Dermis blood vessel endothelial cell (primary cell): ENCODE measurements at places on chromosomes 3 and 15. TPM values are rescaled to one million over a fixed set of nuclear protein-coding genes. Genes with fewer than 3 reads are reported as not detected.

SMARCC1 gene
- total RNA-seq, result 35.6 and 41.3 TPM in 2 replicates

SLC9C1 gene
- total RNA-seq, result 0.14 and 0.85 TPM in 2 replicates

NEK10 gene
- total RNA-seq, result 2.0 and 2.6 TPM in 2 replicates

RTP1 gene
- total RNA-seq, result not detected in 2 replicates

NR1I2 gene
- total RNA-seq, result under 0.01 TPM in 1 of 2 replicates, not detected in the other

MGLL gene
- 35.7 and 73.0 TPM in 2 replicates for total RNA-seq

GP9 gene
- total RNA-seq, result not detected in 2 replicates

IFT80 gene
- 28.6 and 31.4 TPM in 2 replicates for total RNA-seq

RGMA gene
- 0.34 and 0.47 TPM in 2 replicates for total RNA-seq

PEX5L gene
- total RNA-seq, result not detected in 2 replicates

DNA sequence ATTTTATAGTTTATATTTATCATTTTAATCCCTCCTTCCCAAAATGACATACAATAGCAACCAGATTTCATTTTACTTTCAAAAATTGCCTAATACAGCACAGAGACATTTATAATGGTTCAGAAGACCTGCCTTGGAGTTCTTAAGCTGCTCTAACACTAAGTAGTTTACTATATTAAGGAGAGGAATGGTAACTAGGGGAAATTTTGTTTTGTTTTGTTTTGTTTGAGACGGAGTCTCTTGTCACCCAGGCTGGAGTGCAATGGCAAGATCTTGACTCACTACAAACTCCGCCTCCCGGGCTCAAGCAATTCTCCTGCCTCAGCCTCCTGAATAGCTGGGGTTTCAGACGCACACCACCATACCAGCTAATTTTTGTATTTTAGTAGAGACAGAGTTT, 22.8 kb upstream of the CCDC50 start:
- DNase-seq, result no peak

GRCh38 chr15:63434576-63435186, 53.0 kb upstream of the CA12 start:
- DNase-seq, result no peak

GRCh38 chr15:41987246-41987924, 15.0 kb upstream of the EHD4 start:
- no peak for DNase-seq

- peak; percentile 98 for DNase-seq
These were observed 54.5 kb upstream of the ABHD10 start for GRCh38 chr3:111924283-111924682.

DNA sequence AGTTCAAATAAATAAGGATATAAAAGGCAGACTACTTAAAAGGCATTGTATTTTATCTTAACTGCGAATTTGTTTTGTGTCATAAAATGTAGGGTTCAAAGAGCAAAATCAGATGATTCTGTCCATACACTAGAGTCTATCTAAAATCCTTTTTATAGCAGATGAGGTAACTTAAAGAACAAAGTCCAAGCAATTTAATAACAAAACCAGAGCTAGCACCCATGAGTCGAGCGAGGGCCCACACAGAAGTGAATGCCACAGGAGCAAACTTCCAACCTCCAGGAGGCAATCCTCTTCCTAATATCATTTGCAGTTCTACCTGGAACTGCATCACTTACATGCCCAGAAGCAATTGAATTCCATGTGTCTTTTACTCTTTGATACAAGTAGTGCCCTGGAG, 35.4 kb upstream of the KBTBD8 start:
- DNase-seq, result no peak

DNA sequence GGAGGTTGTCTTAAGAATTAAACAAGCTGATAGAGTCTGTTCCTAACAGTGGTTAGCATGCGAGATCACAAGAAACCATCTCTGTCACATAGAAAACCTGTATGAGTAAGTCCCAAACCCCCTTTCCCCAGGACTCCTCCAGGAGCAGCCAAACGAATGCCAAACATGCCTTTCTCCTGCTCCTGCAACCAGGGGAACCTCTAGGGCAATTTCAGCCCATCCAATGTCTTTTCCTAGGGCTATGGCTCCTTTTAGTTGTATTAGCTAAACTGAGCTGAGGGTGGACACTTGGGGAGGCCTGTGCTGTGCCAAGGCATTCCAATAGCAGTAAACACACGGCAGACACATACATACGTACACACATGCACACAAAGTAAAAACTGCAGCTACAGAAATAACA, 36.5 kb upstream of the TIMP4 start:
- DNase-seq, result no peak

GRCh38 chr3:148631124-148631903, 66.4 kb upstream of the AGTR1 start:
- DNase-seq, result peak; percentile 10

DNA sequence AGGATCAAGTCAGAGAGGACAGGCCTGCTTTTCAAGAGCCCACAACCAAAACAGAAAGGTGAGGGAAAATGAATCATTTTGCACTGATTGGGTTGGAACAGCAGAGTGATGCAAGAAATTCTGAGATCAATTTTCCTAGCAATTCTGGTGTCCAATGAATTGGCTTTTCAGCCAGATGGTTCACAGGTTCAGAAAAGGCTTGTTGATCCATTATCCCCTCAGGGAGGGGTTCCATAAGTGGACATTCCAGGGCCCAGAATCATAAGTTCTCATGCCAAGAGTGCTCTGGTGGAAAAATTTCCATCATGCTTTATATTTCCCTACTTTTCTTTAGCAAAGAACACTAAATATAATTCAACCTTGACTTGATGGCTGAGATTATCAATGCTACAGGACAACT, 16.2 kb downstream of the RBP2 start:
- no peak for DNase-seq

DNA sequence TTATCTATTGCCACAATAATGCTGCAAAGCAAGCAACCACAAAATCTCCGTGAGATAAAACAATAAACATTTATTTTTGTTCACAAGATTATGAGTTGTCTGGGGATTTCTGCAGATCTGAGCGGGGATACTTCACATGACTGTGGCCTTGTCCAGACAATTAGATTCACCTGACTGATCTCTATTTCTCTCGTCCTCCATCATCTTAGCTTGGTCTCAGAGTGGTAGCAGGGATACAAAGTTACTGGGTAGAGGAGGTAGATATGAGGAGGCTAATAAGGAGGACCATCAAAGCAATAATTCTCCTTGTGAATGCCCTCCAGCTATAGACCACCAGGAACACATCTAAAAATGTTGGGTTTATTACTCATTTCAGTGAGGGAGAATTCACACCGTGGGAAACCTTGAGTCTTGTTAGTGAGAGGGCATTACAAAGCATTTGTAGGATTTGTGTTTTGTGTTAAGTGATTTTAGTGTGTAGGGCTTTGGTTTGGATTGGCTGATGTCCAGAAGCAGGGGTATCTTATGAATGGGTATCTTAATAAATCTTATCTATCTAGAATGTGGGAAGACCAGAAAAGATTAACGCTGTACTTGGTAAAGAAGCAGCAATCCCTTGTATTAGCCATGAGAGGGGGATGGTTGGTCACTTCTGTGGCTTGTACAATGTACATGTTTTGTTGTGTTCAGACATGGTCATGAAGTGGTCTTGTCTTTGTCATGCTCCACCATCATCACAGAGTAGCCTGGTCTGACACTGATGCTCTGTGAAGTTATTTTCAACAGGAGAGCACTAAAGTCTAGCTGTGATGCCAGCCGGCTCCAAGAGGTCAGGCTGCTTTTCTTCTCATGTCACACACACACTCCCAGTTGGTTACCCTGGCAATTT, 287.6 kb upstream of the STT3B start:
- DNase-seq, result no peak

DNA sequence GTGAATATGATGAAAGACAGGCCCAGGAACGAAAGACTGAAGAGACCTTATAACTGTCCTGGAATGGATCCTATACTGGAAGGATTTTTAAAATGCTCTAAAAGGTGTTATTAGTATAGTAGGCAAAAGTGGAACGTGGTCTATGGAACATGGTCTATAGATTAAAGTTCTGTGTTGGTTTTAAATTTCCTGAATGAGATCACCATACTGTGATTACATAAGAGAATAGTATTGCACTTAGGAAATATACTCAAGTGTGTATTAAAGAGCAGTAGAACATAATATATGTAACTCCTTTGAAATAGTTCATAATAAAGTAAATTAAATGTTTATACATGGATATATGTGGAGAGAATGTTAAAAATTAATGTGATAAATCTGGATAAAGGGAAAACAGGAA, 68.2 kb downstream of the SPRED1 start:
- DNase-seq, result no peak

GRCh38 chr3:10344147-10344943, 23.4 kb upstream of the SEC13 start:
- DNase-seq, result peak; percentile 77

GRCh38 chr3:133570139-133570936, 3.1 kb upstream of the CDV3 start:
- DNase-seq, result peak; percentile 92

- no peak for DNase-seq
These were observed 357.2 kb downstream of the CLSTN2 start for GRCh38 chr3:140292170-140292569.

DNA sequence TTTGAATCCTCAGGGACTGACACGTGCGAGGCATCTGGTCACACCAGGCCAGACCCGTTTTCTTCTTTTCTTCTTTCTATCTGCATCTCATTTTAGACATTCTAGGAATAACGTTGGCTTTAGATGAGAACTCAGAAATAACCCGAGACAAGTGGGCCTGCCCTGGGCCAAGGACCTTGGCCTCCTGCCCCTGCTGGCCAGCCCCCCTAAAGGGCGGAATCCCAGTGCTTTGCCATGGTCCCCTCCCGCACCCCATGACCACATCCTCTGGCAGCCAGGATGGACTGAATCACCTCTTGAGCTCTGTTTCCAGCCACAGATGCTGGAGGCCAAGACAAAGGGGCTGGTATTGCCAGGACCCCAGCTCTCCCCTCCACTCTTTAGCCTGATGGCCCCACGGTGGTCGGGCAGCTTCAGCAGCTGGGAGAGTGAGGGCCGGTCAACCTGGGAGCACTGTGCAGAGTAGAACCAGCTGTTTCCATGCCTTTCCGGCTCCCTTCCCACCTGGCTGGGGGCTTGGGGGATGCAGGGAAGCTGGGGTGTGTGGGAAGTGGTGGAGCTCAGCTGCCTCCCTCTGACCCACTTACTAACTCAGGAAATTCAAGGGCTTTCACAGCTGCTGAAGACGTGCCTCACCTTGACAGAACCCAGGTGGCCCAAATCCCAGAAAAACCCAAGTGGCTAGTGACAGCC, 190.9 kb downstream of the FAM43A start:
- no peak for DNase-seq

DNA sequence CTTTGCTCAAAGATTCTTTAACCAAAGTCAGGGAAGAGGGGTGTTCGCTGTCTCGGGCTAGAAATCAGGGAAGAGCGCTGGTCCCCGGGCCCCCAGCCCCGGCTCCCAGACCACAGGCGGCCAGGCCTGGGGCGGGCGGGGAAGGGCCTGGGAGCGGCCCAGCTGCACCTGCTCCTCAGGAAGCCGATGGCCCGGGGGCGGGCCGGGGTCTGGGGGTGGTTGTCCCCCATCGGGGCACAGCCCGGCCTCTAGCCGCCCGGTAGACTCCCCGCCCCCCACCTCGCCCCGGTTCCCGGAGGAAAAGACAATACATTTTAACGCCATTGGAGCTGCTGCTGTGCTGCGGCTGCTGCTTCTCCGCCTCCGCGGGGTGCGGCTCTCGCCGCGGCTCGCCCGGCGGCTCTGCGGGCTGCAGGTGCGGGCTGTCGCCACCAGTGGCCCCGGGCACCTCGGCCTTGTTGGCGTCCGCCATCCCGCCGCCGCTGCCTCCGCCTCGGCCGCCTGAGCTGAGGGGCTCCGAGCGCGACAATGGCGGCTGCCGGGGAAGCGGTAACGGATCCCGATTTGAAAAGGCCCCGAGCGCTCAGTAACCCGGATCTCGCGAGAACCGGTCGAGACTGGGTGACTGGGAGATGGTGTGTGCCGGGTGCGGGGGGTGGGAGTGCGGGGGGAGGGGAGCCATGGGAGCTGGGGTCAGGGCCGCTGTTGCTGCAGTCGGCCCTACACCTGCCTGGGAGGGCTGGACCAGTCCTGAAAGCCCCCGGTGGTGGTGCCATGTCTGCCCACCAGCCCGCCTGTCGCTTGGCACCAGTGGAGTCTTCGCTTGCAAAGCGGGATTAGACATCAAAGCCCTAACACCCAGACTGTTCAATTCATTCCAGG, at the start of gene MYEF2:
Gene MYEF2, minus strand, starts transcription at position 530 of the 882 bp plus-strand sequence. Its CDS starts 58 bp downstream, at position 472.
- peak; percentile 90 for DNase-seq

- no peak for DNase-seq
These were observed 301.2 kb downstream of the OXSM start for GRCh38 chr3:26091096-26091495.

DNA sequence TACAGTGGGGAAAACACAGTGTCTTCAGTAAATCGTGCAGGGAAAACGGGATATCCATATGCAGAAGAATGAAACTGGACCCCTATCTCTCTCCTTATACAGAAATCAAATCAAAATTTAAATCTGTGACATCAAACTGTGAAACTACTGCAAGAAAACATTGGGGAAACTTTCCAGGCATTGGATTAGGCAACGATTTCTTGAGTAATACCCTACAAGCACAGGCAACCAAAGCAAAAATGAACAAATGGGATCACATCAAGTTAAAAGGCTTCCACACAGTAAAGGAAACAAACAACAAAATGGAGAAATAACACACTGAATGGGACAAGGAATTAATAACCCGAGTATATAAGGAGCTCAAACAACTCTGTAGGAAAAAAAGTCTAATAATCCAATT, 165.3 kb downstream of the PLCL2 start:
- no peak for DNase-seq

DNA sequence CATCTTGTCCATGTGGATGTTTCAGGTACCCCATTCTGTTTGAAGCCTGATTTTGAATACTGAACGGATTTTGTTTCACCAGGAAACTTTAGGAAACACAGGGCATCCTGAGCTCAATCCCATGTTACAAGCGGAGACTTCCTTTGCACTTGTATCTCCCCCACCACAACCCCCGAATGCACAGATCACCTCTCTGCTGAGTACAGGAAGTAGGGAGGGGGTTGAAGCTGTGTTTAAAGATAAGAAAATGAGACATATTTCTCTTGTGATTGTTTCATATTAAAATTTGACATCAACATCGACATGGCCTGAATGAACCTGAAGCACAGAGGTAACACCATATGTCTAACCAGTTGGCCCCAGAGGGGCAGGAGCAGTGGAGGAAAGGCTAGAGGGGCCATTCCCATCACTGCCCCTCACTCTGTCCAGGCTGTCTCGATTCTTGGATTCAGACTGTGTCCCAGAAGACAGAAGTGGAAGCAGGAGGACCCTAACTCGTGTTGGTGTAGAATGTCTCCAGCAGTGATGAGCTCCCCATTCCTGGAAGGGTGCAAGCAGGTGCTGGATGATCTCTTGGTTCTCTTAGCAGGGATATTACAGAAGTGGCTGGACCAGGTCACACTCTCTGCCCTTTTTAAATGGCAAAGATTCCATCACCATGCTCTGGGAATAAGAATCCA, 59.6 kb upstream of the IQSEC1 start:
- no peak for DNase-seq

DNA sequence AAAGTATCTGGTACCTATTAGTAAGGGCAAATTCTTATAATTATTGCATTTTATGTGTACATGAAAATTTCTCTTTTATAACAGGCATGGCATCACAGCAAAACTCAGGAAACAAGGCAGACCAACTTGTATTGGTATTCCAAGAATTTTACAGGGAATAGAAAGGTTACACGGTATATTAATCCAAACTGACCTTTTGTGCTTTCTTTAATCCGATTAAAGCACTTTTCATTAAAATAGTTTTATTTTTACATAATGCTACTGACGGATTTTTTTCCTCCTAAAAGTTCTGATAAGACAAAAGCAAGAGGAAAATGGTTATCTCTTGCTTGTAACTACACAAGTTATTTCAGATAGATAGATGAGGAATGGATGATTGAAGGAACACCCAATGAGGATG, 137.0 kb upstream of the SLCO3A1 start:
- DNase-seq, result no peak
